ENCODE measurements at places on chromosomes 2 and 18. TPM values are rescaled to one million over a fixed set of nuclear protein-coding genes. Genes with fewer than 3 reads are reported as not detected.

RBM43 gene
- 3.4 TPM for total RNA-seq

C18orf54 gene
- total RNA-seq = 10.1 TPM

GPR45 gene
- total RNA-seq = not detected

CPLX4 gene
- total RNA-seq = not detected

SNED1 gene
- total RNA-seq = 1.8 TPM

ACOXL gene
- total RNA-seq = 0.27 TPM

CAPG gene
- 22.8 TPM for total RNA-seq

IL1F10 gene
- not detected for total RNA-seq

SPDYA gene
- total RNA-seq = 0.83 TPM

DNA sequence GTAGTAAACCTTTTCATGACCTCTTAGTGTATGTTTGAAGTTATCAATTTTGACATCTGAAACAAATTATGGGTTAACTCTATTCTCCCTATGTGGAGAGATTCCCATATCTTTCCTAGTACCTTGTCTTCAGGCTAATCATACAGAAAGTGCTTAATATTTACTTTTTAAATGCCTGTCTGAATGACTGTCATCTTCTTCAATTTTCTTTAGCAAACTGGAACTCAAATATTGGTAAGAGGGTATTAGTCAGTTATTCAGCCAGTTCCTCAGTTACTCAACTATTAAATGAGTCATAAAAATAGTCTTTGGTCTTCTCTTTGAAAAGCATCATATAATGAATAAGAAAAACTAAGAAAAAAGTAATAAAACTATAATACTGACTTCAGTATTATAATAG lies 1038.0 kb upstream of the PIK3C3 start:
- DNase-seq = no peak

DNA sequence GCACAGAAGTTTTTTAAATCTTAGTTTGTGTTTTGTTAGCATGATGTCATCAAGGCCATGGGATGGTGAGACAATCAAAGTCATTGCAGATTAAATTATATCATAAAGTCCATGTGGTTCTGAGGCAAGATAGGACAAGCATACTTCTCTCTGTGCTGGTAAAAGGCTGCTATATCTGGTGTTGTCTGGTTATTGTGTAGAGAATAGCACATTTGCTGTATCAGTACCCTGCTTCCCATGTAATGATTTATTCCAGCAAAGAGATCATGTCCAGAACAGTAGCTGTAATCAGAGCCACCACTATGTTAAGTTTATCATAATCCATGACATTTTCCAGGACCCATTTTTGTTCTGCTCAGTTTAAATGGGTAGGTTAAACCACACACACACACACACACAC lies 123.0 kb downstream of the TTC27 start:
- no peak for DNase-seq

DNA sequence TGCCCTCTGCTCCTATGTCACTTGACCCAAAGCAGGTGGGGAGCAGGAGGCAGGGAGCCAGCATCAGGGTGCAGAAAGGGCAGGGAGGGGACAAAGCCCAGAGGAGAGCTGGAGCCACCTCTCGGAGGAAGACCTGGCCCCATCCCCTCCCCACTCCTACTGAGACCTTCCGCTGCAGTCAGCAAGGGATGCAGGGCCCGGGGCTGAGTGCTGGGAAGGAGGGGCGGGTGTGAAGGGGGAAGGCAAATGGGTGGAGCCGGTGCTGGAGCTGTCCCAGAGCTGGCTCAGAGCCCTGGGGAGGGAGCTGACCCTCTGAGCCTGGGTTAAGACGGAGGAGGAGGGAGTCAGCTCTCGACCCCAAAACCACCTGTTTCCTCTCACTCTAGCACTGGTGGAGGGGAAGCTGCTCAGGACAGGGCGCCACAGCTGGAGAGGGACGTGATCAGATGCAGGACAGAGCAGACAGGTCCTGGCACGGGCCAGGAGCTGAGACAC lies 33.8 kb downstream of the HS1BP3 start:
- peak; percentile 34 for DNase-seq

GRCh38 chr2:38353402-38353801 lies 23.7 kb downstream of the ATL2 start:
- no peak for DNase-seq

DNA sequence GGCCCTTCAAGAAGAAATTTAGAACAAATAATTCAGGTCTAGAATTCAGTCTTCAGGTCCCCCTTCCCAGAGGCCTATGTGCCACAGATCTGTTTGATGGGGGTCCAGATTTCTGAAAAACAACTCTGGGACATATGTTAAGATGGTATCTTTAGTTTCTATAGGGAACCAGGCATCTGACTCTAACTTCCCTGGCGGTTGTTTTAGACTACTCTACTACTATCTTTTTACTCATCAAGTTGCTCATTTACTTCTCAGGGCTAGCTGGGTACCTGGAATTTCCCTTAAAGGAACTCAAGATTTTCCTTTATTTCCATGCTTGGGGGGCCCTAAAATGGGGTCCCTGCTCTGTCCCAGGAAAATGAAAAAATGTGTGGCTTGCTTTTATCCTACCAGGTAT lies 114.7 kb upstream of the RAB6C start:
- DNase-seq = no peak

DNA sequence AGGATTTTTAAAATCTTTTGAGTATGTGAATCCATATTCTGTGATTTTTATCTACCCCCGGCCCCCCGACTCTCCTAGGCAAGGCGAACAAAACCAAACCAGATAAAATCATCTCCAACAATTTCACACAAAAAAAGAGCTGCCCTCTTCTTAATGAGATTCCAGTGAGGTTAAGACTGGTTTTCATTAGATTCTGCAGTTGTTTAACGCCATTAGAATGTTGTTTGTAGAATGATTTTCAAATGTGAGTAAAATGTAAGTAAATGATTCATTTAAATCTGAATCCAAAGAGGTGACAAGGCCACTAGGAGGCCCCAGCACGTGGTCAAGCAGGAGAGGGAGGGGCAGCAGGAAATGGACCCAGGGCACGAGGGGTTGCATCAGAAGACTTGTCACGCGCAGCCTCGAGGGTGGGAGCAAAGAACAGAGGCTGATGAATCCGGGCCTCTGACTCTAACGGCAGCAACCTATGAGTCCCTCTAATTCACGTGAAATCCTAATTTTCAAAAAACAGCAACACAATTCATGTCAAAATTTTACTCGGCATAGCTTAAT lies 24.3 kb upstream of the KLHL29 start:
- DNase-seq = no peak

- DNase-seq = no peak
Observed at GRCh38 chr2:31122133-31122532, 16.1 kb downstream of the GALNT14 start.

GRCh38 chr2:73893764-73894474 lies 1.1 kb downstream of the ACTG2 start:
- no peak for DNase-seq

DNA sequence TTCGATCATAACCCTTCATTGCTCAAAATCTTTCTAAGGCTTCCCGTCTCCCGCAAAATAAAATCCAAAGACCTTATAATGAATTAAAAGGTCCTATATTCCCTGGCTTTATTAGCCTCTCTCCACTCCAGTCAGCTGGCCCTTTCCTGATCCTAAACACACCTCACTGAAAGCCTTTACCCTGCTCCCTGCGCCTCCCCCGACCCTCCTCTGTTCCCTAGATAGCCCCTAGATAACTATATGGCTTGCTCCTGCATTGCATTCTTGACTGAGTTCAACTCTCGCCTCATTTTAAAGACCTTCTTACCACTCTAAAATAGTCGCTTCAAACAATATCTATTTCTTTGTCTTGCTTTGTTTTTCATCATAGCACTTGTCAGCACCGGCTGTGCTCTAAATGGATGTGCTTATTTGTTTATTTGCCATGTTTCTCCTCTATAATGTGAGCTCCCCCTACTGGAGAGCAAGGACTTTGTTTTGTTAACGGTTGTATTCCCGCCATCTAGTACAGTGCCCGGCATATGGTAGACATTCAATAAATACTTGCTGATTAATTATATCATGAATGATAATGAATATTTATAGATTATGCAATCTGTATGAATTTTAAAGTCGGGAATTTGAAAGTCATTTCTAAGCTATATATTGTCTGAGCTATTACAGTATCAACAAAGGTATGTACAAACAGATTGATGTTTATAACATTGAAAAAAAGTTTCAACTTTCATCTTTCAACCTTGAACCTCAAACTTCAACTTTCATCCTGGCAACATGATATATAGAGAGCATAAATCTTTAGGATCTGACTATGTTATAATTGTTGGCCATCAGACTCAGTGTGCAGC lies 32.4 kb upstream of the VIT start:
- peak; percentile 21 for DNase-seq

DNA sequence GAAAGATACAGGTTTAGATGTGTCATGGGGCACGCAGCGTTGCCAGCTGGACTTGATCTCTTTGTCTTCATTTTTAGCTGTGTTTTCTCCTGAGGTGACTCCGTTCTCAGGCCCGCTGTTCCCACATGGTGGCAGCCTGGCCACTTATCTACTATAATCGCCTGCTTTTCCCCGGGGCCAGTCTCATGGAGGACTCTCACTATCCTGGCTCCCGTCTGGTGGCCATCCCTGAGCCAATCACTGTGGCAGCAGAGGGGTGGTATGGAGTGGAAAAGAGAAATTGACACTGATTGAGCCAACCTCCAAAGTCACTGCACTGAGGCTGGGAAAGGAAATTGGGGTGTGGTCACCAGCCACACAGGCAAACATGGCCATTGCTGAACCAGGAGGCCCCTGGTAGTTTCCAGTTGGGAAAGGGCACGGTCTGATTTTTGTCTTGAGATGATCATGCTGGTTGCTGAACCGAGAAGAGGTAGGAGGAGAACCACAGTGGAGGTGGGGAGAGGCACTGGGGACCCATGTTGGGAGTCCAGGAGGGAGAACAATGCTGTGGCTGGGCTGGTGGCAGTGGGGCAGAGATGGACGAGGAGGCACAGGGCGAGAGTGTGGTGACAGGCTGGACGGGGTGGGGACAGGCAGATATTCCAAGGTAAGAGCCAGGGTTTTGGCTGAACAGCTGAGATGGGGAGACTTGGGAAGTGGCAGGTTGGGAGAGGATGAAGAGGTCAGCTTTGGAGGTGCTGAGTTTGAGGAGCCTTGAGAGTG lies 45.6 kb downstream of the KCNIP3 start:
- DNase-seq = no peak

GRCh38 chr2:216485745-216486144 lies 12.9 kb upstream of the RPL37A start:
- no peak for DNase-seq

DNA sequence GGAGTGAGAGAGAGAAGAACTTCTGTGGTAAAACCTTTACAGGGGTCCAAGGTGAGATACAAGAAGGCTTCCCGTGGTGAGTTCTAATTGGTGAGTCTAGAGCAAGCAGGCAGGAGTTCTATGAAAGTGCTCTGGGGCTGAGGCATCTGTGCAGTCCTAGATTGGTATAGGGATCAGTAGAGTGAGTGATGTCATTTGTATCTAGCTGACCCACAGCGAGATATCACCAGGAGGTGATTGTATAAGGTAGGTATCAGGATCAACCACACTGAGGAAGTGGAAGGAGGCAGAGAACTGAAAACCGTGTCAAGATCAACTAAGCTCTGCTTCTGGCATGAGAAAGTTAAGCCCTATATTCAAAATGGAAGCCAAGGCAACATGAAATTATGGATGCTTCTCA lies 1648.9 kb upstream of the TMEFF2 start:
- DNase-seq = no peak

GRCh38 chr18:57149531-57149930 lies 2.6 kb downstream of the BOD1L2 start:
- DNase-seq = no peak

- no peak for DNase-seq
Observed at GRCh38 chr2:17620841-17621240, 80.3 kb downstream of the VSNL1 start.

DNA sequence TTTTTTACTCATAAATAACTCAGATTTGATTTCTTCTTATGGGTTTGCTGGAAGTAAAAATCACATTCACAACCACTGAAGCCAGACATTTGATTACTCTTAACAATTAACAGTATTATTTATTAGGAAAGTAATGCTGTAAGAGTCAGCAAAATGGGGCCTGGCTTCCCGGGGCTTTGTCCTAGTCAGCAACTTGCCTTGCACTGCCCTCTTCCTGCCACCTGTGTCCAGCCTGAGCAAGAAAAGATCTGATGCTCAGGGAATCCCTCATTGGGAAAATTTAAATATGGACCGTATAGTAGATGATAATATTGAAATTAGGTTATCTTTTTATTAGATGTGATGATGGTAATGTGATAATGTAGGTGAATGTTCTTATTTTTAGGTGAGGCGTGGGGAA lies 30.8 kb upstream of the ACYP2 start:
- DNase-seq = no peak

- DNase-seq = no peak
Observed at GRCh38 chr2:7018282-7018701, 101.1 kb downstream of the RNF144A start.

GRCh38 chr2:102798181-102798580 lies 36.4 kb downstream of the TMEM182 start:
- no peak for DNase-seq

DNA sequence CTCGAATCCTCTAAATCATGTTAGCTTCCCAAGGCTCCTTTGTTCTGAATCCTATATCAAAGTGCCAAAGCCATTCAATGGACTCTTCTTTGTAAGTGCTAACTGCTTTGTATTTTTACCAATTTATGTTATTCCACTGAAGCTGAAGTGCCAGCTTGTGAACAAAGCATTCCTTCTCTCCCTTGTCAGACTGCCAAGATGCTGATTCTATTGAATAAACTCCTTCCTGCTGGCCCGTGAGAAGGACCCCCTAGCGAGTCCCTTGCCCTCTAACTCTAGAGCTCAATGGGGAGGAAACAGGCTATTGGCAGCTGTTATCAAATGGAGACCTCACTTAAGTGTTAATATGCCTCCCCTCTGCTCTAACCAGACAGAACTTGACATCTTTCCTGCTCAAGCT lies 1097.9 kb upstream of the CNTNAP5 start:
- DNase-seq = no peak

- no peak for DNase-seq
Observed at GRCh38 chr2:96523659-96524481, 12.7 kb upstream of the ARID5A start.
